T-helper 22 cell (primary cell): ENCODE measurements at places on chromosomes 11 and 22.

GRCh38 chr22:34070051-34070450, 149.8 kb upstream of the LARGE1 start:
- no peak for DNase-seq

DNA sequence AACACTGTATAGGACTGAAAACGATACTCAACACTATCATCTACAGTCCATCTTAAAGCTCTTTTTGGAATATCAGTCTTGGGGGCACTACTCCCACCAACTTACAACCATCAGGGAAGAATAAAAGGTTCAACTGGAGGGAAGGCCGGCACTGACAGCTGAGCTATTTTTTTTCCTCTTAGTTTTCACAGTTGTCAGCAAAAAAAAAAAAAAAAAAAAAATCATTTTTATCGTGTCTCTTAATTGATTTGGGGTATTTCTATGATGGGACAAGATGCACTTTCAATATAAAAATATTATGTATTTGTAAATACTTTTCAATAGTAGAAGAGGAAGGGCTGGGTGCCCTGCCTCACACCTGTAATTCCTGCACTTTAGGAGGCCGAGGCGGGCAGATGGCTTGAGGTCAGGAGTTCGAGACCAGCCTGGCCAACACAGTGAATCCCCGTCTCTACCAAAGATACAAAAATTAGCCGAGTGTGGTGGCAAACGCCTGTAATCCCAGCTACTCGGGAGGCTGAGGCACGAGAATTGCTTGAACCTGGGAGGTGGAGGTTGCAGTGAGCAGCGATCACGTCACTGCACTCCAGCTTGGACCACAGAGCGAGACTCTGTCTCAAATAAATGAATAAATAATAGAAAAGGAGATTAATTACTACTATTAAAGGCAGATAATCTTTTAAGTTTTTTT, 1.5 kb downstream of the KIF18A start:
- no peak for DNase-seq

DNA sequence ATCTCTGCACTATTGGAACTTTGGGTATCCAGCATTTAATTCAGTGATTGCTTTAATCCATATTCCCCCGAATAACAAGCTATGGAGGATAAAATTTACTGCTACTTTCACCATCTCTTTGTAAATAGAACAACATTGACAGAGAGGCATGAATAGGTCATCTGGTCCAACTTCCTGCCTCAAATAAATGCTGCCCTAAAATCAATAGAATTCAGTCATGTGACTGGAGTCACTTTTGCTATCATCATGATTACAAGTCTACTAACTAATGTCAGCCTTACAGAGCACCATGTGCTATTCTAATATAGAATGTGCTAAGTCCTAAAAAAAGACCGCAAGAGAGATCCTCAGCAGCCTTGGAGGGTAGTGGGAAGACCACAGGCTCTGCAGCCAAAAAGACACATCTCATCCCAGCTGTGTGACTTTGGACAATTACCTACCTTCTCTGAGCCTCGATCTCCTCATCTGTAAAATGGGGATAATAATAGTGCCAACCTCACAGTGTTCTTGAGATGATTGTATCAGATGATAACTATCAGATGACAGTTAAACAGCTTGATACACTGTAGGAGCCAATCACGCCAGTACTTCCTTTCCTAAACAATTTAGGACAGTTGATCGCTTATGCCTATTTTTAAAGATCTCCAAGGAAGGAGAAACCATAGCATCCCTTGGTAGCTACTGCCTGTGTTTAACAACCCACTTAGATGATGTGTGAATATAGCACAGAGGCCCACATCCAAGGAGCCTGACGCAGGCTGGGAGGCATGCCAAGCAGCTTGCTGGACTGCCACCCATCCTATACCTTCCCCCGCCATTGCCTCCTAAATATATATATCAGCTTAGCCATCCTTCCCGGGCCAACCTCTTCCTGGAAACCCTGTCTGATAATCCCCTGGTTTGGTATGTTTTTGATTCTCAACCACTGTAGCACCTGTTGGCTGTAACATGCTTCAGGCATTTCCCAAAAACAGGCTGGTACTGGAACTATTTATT, 77.3 kb upstream of the PHF21A start:
- no peak for DNase-seq

GRCh38 chr11:34519595-34520235, 6.1 kb upstream of the ELF5 start:
- DNase-seq, result no peak

GRCh38 chr11:132158091-132158490, 787.7 kb downstream of the NTM start:
- no peak for DNase-seq

GRCh38 chr22:46360097-46360496, 24.6 kb downstream of the TRMU start:
- DNase-seq, result no peak

- no peak for DNase-seq
Measured at GRCh38 chr22:38718414-38718813, 12.7 kb downstream of the GTPBP1 start.

GRCh38 chr22:22786301-22787115, 101.1 kb upstream of the IGLL5 start:
- no peak for DNase-seq

- DNase-seq, result no peak
Measured at GRCh38 chr11:68727783-68728182, 23.5 kb downstream of the TESMIN start.

- DNase-seq, result no peak
Measured at GRCh38 chr11:36330411-36330810, 34.3 kb downstream of the PRR5L start.

DNA sequence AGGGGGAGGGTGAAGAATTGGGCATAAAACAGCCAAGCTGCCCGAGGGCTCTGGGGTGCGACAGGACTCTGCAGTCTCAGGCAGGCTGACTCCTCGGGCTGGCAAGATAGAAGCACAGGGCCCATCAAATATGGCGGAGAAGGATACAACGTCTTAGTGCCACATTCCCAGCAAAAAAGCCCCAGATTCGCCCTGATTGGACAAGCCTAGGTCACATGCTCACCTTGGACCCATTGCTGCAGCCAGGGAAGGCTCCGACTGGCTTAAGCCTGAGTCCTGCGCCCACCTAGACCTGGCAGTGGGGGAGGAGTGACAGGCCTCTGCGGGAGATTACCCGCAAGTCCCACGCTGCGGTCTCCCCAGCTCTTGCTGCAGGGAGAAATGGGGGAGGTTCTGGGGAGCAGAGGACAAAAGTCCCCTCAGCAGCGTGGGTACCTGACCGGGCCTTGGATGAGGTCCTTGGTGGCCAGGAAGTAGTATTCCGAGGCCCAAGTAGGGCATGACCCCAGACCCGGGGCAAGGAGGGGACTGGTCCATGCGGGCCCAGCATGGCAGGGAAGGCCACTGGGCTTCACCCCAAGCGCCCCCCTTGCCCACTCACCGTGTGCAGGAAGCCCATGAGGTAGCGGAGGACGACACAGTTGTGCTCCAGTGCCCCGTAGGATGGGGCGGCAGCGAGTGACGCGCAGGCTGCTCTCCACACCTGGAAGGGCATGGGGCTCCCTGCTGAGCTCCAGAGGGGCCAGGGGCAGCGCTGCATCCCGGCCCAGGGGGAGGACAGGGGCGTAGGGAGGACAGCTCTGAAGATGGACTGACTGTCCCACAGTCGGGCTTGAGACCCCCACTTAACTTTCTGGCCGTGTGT, 113.0 kb downstream of the ARHGAP8 start:
- DNase-seq, result no peak

DNA sequence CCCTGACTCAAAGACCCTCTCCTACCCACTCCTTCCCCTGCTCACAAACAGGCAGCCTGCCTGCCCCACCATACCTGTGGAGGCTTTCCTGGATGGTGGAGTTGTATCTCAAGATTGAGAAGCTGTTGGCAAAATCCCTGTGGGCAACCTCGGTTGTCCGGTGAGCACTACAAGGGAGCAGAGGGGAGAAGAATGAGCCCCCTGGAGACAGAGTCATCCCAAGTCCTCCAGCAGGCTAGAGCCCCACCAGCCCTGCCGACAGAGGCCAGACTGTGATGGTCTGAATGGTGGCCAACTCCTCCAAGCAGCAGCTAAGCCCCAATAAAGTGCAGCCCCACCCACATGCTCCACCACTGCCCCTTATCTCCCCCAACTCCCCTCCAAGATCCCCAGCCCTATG, 17.5 kb downstream of the TMPRSS13 start:
- no peak for DNase-seq

GRCh38 chr11:34214961-34215805, 109.8 kb downstream of the NAT10 start:
- no peak for DNase-seq

DNA sequence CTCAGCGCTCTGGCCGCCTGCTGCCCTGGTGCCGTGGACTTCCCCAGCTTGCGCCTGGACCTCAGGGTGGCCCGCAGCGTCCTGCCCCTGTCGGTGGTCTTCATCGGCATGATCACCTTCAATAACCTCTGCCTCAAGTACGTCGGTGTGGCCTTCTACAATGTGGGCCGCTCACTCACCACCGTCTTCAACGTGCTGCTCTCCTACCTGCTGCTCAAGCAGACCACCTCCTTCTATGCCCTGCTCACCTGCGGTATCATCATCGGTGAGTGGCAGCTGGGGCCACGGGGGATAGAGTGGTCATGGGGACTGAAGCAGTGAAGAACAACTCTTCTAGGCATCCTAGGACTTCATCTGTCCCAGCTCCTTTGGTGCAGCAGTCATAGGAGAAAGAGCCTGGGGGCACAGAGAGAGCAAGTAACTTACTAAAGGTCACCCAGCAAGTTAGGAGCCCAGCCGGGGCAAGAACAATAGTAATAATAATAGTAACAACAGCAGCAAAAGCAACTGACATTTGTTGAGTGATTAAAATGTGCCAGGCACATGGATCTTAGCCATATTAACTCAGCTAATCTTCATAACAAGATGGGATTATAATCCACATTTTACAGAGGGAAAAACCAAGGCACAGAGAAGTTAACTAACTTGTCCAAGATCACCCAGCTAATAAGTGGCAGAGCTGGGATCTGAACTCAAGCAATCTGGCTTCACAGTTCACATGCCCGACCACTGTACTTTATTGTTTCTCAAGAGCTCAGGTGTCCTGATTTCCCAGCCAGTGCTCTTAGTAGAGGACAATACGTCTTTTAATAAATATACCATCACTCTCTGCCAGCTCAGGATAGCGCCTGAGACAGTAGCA, 1.4 kb downstream of the SLC35C1 start:
- no peak for DNase-seq

DNA sequence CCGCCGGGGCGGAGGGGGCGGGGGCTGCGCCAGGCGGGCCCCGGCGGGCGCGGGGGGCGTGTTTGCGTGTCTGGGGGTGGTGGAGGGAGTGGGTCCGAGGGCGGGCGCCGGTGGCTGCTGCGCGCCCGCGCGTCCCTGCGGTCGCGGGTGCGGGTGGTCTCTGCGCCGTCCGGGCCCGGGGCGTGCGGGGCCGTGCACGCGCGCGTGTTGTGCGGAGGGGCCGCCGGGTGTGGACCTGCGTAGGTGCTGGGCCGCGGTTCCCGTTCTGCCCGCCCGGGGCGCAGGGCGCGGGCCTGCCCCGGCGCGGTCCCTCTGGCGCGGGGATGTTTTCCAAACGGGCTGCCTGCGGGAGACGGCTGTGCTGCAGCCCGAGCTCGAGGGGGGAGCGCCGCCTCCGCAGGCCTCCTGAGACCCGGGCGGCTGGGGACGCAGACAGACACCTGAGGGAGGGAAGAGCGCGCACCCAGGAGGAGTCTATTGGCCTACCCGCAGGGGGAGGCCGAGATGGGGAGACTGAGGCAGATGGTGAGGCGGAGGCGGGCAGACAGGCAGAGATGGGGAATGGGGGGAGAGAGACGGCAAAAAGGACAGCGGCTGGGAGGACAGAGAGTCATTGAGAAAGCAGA, 442 bp downstream of the PELI3 start:
- no peak for DNase-seq

DNA sequence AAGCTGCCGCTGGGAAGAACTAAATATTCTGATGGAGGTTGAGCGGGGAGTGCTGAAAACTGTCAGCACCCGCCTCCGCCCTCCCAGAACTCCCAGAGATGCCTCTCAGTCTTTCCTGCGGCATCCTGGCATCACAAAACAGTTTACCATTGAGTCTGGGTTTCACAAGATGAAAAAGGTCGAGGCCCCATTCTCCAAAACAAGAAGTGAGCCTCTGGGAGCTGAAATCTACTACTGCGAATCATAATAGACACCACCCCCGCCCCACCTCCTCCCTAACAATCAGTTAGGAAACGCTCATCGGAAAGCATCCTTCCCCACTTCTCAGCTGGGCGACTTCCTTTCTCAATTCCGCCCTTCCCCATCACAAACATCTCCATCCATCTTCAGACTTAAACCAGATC, 1.0 kb downstream of the SUN2 start:
- no peak for DNase-seq

DNA sequence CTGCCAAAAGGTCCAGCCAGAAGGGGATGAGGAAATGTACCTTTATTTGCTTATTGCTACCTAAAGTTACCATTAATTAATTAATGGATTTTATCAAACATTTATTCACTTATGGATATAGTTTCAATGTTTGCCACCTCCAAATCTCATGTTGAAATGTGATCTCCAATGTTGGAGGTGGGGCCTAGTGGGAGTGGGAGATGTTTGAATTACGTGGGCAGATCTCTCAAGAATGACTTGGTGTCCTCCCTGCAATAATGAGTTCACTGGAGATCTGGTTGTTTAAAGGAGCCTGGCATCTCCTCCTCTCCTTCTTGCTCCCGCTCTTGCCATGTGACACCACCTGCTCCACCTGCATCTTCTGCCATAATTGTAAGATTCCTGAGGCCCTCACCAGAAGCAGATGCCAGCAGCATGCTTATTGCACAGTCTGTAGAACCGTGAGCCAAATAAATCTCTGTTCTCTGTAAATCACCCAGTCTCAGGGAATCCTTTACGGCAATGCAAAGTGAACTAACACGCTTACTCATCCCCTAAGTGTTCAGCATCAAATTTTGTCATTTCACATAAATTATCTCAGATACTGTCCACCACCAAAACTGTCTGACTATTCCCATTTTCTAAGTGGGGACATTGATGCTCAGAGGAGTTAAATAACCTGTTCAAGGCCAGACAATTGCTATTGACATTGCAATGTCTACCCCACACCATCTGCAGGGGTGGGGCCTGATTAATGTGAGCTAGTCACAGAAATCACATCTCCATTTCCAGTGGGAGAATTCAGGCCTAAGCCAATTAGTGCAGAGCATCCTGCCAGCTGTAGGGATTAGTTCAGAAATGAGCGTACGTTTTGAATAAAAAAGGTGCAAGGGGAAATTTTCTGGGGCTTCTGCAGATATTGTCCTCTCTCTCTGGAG, 51.6 kb upstream of the SYN3 start:
- no peak for DNase-seq

DNA sequence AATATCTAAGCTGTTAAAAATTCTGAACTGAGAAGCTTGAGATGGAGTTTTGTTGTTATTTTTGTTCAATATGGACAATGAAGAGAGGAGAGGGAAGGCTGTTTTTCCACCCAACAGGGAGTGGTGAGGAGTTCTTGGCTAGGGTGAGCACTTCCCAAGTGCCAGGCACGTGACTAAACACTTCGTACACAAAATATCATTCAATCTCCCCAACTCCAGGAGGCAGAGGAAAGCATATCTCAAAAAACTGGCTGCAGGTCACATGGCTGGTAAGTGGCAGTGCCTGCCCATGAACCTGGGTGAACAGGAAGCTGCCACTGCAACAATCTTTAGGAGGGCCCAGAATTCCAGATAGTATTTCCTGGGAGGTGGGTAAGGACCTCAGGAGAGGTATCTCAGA, 11.6 kb downstream of the ELF5 start:
- DNase-seq, result no peak
